ENCODE measurements at places on chromosomes 12 and 14. TPM values are rescaled to one million over a fixed set of nuclear protein-coding genes. Genes with fewer than 3 reads are reported as not detected.

DNA sequence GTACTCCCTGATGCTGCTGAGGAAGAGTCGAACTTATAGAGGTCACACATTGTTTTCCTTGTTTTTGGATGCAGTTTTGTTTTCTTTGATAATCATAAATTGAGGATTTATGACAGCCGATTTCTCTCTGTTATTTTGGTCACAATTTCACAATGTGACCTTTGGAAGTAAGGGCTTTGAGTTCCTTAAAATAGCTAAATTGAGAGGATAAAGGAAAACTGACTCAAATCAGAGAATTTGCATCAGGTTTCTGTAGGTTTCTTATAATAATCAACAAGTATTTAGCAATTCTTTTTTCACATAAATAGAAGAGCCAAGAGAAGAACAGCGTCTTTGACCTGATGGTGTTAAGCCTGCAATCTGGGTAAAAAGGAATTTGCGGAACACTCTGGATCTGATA is 66.1 kb downstream of the ETV6 start:
- DNase-seq: no peak

The C1S gene
- polyA plus RNA-seq: 56.3 TPM

DNA sequence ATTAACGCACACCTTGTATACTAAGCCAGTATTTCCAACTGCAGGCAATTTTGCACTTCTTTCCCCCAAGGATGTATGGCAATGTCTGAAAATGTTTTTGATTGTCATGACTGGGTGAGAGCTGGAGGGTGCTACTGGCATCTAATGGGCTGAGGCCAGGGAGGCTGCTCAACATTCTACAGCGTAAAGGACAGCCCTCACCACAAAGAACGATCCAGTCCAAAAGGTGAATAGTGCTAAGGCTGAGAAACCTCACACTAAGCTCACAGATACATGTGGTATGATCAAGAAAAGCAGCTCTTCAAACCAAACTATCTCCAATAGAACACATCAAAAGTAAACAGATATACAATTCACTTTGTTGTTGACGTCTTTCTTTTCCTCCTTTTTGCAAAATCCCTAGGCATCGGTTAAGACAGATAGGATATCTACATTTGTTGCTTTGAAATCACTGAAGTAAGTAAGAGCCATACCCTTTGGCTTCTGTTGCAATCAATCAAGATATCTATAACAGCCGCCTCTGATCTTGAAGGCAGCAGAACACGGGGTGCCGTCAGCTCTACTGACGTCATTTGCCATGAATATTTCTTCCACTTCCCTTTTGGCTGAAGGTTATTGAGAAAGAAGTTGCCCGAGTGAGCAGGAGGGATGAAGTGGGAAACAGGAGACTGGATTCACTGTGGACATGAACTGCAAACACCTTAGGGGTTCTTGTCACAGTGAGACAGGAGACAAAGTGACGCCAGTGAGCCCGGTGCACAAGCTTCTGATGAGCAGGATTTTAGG is 218.3 kb downstream of the FOXN3 start:
- no peak for DNase-seq

The VRTN gene
- polyA plus RNA-seq: not detected

DNA sequence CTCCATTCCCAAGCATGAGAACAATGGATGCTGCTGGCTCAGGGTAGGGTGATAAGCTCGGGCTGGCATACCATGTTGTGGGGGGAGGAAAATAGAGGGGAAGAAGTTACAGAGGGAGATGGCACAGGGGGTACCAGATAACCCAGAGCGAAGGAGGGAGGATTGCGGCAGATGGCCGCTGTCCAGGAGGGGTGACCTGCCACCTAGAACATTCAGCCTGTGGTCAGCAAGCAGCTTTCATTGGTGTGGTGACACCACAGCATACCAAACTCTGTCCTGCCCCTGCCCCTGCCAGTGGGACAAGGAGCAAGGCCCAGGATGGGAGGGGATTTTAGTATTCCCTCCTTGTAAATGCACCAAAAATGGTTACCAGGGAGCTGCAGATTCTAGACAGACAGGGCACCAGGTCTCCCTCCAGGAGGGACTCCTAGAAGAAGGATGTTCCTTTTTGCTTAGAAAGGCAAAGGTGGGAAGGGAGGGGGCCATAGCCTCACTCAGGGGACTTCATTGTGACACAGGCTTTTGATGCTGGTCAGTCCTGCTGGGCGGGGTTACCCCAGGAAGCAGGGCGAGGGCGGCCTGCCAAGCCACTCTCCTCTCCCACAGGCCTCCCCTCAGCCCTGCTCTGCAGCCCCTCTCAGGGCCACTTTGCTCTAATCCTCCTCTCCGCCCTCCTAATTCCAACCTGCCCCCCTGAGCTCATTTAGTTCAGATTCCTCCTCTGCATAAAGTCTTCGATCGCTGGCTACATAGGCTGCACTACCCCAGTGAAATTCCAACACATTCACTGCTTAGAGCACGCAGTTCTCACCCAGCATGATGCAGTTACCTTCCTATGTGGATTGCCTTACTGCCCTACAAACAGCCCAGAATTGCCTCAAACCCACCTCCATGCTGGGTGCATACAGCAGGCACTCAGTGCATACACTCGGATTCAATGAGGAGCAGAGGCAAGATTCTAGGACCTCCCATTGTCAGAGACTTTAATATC is 36.0 kb upstream of the PLEKHG6 start:
- no peak for DNase-seq

DNA sequence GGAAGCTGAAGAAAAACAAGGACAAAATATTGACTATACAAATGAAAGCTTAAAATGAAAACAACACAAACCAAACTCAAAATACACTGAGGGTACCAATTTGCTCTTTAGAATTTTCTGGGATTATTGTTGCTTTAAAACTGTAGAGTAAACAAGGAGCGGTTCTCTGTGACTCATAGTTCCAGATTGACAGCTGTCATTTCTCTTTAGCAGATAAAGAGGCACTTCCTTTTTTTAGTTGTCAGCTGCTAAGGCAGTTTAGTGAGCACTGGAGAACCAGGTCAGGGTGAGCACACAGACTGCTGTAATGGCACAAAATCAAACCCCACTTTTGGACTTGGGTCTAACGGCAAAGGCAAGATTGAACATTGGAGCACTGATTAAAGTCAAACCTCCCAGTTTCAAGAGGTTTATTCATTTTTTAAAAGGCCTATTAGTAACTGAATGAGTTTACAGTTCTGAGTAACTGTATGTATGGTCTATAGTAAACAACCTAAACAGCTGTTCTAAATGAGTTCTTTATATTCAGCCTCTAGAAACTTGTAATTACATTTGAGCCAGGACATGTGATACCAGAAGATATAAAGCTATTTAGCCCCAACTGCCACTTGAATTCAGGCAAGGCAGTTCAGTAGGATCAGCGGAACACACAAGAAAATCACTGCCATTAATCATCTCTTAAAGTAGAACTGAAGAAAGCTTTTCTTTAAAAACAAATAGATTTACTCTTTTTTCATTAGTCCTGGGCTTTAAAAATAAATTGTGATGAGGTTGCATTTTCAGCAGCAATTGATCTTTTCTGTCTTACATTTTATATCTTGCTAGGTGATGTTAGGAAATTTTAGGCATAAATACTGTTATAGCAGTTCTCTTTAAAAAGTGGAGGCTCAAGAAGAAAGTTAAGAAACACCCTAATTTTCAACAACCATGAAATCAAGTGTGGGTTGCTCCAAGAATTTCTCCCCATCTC is 71.7 kb upstream of the PRICKLE1 start:
- DNase-seq: no peak

DNA sequence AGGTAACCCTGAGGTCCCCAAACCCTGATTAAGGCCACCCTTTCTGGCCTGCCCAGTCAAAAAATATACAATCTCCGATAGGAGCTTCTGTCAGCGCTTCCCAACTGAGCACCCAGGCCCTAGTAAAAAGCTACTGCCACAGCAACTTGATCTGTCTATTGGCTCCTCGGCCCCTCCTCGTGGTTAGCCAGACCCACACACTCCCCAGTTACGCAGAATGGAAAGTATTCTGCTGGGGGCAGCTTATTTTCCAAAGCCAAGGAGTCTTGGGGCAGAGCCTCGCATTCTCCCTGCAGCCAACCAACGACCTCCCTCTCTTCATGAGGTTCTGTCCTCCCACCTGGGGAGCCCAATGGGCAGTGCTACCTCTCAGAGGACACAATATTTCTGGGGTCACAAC is 32.1 kb downstream of the FMNL3 start:
- no peak for DNase-seq

GRCh38 chr12:77850129-77850528 is 19.4 kb downstream of the NAV3 start:
- DNase-seq: no peak

The KIF26A gene
- polyA plus RNA-seq: 13.4 TPM

GRCh38 chr12:92070054-92070863 is 75.4 kb downstream of the BTG1 start:
- DNase-seq: no peak

DNA sequence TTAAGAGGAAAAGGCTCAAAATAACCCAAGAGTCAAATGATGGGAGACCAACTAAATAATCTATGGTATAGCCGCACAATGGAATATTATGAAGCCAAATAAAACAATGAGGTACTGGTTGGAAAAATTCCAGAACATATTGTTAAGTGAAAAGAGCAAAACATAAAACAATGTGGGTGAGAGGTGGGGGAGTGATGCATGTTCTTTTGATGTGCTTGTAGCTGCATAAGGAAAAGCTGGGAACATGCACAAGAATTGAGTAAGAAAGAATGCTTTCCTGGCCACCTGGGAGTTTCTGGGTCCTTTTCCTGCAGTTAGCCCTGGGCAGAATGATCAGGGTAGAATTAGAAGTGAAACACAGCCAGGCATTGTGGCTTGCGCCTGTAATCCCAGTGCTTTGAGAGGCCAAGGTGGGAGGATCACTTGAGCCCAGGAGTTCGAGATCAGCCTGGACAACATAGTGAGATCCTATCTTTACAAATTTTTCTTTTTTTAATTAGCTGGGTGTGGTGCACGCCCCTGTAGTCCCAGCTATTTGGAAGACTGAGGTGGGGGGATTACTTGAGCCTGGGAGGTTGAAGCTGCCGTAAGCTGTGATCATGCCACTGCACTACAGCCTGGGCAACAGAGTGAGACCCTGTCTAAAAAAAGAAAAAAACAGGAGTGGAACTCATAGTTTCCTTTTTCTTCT is 7.9 kb downstream of the ABCB9 start:
- DNase-seq: no peak

DNA sequence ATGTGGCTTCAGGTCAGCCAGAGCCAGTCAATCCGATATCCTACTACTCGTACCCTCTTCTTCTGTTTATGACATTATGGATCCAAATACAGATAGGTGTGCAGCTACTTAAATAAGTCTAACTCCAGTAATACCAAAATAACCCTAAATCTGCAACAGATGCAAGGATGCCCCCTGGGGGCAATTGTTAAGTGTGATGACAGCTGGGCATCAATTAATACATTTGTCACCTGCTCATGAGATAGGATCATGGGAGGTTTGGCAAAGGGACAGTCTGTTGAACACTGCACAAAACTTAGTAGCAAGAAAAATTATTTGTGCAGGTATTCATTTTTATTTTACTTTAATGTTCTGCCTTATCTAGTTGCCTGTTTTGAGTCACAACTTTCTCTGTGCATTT is 83.2 kb downstream of the SLC38A6 start:
- no peak for DNase-seq

The FAM181A gene
- not detected for polyA plus RNA-seq

DNA sequence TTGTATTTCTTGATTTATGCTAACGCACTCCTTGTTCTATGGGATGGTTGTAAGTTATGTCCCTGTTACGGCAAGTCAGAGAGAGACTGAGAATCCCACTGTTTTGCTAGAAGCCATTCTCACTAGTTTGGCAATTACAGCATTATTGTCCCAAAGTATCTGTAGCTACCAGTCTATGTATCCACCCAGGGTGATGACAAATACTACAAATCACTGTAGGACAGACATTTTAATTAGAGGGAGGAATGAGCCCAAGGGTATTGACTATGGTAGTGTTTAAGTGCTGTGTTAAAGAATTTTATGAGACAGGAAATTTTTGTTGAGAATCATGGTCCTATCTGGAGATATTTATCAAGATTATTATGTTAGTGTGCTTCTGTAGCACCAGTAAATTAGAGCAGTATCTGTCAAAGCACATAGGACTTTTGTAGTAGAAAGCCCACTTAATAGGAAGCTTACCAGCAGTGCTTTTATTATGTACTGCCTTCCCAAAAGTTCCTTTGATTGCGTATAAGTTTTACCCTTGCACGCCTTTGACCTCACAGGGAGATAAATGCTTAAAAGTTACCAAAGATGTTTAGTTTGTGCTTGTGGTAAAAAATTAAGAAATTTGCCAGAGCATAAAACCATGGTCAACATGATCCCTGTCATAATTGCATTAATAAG is 10.7 kb downstream of the PRKCH start:
- DNase-seq: no peak

Measured in left renal cortex interstitium (tissue), 4 donors.